ENCODE measurements at places on chromosomes 16 and 17.

- no peak for DNase-seq
These were observed 226.4 kb upstream of the PSMD7 start for GRCh38 chr16:74070237-74070636.

DNA sequence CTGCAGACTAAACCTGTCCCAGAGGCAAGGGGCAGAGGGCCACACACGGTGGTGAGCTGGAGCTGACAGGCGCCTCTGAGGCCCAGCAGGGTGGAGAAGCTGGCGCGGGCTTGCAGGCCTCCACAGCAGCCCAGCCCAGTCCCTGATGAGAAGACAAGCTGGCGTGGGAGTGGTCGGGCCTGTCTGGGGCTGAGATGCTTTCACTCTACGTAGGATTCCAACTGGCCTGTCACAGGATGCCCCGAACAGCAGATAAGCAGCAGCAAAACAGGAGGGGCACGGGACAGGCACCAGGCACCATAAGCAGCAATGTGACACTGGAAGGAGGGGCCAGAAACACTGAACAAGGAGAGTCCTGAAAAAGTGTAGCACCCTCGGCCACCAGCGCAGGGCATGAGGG, 40.1 kb downstream of the PEMT start:
- peak; percentile 10 for DNase-seq

DNA sequence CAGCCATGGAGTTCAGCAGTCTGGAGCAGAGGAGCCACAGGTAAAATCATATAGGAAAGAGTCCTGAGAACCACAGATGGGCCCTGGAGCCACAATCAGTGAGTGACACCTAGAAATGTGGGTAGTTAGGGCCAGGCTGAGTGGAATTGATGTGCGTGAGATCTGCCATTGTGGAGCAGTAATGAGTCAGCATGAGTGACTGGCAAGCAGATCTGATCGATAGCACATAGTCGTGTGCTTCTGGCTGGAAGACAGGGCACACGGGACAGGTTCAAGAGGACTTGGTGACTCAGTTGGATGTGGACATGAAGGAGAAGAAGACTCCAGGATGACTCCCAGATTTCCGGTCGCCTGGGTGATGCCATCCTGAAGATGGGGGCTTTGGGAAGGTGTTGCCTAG, 12.3 kb downstream of the ADORA2B start:
- no peak for DNase-seq

- peak; percentile 78 for DNase-seq
These were observed 44.6 kb upstream of the ZNF750 start for GRCh38 chr17:82884341-82884969.

DNA sequence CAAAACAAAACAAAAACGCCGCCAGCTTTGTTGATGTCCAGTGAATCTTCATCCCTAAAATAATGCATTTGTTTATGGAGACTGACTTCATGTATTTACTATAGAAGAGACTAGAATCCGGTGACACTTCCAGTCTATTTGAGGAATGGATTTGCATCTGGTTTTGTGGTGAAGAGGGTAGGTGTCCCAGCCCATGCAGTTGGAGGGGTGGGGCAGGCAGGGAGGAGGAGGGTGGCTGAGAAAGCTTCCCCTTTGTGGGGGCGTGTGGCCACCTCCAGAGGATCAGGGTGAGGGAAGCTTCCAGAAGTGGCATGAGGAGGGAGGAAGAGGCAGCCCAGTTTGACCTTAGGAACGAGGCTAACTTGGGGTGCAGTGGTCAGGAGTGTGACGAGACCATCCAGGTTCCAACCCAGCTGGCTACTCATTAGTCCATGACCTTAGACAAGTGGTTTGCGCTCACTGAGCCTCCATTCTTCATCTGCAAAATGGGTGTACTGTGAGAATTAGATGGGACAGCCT, 69.5 kb downstream of the CMIP start:
- no peak for DNase-seq

DNA sequence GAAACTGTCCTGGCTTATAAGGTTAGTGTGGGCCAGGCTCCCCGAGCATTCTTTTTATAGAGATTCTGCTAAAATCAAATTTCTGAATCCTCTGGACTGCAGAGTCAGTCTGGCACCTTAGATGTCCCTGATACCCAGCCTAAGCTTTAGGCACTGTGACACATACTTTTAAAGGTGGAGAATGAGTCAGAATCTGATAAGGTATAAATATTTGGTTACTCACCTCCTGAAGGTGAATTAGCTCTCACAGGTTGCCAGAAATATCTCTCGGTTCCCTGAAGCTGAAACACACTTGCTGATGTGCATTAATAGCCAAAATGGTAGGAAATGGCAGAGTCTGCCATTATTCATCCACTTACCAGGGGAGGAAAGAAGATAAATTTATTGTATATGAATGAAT, 446.9 kb downstream of the UTP18 start:
- DNase-seq: no peak

DNA sequence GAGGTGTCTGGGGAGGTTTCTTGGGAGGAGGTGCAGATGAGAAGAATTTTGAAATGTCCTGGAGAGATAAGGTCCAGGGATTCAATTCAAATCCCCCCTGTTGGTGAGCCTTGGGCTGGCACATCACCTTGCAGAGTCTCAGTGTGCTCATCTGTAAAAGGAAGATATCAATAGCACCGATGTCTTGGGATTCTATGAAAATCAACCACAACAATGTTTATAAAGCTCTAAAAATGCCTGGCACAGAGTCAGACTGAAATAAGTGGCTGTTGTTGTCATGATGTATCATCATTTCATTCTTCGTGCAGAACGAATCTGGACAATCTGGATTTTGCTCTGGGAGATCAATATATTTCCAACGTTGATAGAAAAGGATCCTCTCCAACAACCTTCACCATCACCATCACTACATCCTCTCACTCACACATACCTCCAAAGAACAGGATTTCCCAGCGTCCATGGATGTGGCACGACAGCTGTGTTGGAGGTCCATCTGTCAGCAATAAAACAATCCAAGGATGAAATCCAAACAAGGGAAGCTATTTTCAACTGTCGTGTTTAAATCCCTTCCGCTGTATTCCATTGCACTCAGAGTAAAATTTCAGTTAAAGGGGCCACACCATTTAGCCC, 393.7 kb upstream of the DYNLRB2 start:
- DNase-seq: no peak

DNA sequence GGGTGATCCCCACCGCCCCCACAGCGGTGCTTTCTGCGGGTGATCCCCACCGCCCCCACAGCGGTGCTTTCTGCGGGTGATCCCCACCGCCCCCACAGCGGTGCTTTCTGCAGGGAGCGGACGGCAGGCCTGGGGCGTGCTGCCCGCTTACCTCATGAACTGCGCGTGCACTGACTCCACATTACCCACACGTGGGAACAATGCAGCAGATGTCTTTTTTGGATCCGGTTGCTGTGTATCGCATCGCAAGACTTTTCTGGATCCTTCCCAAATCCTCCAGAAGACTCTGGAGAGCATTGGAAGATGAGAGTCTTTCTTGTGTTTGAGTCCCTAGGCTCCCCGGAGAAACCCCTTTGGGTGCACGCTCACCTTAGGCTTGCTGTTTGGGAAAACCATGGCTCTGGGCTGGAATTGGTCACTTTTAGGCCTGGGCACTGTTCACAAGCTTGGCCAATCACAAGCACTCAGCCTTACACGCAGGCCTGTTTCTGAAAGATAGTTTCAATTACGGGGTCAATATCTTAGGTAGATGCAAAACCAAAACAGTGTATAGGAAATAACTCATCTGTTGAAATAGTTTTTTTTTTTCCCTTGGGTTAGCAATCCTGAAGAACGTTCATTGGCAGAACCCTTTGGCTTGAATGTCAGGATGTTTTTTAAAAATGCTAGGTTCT, 201.8 kb downstream of the RPTOR start:
- DNase-seq: no peak

DNA sequence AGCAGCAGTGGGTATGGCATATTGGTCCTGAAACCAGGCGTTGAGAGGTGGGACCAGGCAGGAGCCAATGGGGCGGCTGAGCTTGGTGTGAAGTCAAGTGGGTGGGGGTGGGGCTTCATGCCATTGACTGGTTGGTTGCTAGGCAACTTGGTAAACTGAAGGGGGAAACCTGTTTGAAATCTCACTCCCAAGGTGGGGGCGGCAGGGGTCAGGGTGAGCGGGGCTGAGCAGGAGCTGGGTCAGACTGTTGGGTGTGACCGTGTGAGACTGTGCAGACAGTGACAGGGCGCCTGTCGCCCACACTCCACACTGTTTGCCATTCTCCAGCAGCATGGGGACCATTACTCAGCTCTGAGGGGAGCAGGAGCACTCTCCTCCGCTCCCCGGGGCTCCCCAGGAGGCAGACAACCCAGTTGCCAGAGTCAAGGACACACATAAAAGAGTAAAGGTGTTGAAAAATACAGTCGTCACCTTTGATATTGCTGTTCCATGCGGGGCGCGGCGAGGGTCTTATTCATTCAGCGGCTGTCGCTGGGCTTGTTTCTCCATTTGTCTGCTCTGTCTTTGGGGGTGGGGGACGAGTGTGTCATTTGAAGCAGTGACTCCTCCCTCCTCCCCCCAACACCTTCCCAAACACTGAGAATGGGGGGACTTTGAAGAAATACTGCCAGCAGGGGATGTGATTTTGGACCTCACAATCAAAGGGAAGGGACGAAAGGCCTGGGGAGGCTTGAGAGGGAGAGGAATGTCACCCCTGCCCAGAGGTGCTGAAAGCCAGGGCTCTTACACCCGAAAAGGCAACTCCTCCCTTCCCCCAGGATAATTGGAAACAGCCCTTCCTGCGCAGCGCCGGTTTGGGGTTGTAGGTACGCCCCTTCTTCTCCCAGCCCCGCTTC, 1.2 kb upstream of the EFNB3 start:
- DNase-seq: no peak

- no peak for DNase-seq
These were observed 1.1 kb downstream of the C16orf74 start for GRCh38 chr16:85749771-85750145.

GRCh38 chr17:47989700-47990099, 18.8 kb downstream of the CDK5RAP3 start:
- DNase-seq: no peak

DNA sequence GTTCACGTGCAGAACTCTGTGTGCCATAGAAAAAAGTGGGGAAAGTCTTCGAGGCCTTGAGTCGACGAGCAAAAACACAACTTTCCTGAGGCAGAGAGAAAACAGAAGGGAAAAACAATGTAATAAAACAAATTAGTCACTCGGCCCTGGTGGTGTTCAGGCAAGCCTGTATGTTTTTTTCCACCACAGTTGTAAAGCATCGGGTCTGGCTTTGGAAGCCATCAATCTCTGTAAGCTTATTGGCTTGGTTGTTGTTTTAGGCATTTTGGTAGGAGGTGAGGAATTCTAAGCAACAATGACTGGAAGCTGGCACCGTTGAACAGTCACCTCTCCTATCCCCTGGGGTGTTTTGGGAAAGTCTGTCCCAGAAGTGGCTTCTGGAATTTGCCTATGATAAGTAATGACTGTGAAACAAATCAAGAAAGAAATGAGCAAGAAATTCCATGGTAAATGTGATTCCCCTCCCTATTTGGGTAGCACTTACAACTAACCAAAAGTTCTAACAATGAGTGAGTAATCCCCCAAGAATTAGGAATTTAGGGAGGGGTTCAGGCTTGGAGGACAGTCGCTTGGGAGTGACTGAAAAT, 2.8 kb downstream of the CDH13 start:
- DNase-seq: no peak

DNA sequence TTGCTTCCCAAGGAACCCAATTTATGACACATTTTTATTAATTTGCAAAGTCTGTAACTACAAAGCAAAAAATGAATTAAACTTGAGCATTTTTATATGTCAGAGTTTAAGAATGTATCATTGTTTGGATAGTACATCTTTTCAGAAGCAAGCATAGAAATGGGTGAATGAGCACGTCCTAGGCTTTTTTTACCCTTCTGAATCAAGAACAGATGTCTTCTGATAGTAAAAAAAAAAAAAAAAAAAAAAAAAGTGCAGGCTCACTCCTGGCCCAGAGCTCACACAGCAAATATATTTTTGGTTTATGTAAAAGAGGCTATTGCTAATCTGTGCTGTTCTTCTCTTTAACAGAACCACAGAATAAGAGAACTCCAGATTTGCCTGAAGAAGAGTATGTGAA, 6.3 kb downstream of the TERF2IP start:
- DNase-seq: no peak

DNA sequence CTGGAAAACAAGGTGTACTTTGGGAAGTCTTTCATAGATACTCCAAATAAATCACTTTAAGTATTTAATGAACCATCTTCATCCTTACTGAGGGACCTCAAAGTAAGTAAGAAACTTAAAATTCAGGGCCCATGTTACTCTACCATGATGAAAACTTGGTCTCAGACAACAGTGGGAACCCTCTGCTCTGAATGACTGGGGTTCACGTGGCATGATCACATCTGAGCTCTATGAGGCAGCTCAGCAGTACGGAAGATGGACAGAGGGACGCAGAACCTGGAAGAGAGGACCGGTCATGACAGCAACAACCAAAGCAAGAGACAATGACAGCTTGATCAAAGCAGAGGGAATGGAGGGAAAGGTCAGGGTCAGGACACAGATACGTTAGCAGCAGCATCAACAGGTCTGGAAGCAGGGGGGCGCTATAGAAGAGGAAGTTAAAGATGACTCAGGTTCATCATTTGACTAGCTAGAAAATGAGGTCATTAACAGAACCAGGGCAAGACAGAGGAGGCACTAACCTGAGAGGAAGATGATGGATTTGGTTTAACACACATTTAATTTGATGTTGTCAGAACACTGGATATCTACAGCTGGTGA, 9.5 kb downstream of the XPO6 start:
- DNase-seq: no peak

GRCh38 chr17:11035681-11036080, 197.8 kb upstream of the PIRT start:
- DNase-seq: no peak

DNA sequence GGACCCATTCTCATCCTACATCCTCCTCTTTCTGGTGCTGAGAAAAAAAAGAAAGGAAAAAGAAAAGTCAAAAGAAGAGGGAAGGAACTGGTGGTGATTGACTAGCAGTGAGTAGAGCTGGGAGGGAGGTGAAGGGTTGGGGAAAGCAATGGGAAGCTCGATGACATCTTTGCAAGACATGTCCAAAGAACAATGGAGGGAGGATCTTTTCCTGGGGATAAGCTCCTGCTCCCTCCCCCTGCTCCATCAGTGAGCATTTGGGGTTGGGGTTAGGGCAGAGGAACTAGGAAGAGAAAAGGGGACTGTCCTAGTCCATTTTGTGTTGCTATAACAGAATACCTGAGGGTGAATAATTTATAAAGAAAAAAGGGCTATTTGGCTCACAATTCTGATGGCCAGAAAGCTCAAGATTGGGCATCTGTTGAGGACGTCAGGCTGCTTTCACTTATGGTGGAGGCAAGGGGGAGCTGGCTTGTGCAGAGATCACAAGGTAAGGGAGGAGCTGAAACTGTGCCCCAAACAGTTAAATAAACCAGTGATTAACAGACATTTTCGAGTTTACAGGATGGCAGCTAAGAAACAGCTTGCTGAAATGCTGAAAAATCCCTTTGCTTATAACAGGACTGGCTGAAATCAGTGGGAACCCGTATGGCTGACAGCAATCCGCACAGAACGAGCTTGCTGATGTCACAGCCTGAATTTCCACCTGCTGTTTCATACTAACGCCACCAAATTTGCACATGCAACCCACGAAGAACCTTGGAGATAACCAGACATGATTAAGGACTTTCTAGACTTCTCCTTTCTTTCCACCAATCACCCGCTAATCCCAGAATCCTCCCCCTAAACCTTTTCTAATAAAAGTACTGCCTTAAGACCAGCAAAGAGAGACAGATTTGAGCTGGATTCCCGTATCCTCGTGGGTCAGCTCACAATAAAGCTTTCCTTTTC, 1.6 kb upstream of the ODF4 start:
- no peak for DNase-seq

Measured in psoas muscle (tissue), 8 donors.